ENCODE measurements at places on chromosomes 3 and 15.

- no peak for DNase-seq
Observed at GRCh38 chr15:78855746-78856145, 16.9 kb upstream of the MORF4L1 start.

DNA sequence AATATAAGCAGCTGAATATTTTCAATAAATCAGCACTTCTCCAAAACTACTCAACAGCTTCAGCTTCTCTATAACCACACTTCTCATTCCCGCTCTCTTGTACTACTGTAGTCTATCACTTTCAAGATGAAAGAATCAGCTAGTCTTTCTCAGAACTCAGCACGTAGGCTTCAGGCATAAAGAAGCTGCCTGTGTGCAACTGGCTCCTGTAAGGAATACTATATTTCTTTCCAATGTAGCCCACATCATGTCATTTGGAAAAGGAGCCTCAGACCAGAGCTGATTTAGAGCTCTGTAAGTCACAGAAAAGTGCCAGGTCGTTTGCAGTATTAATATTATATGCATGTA lies 62.3 kb downstream of the FMN1 start:
- no peak for DNase-seq

- DNase-seq = no peak
Observed at GRCh38 chr15:88255484-88256278, 858 bp downstream of the NTRK3 start.

- DNase-seq = no peak
Observed at GRCh38 chr3:185934174-185934557, 3.6 kb downstream of the TRA2B start.

DNA sequence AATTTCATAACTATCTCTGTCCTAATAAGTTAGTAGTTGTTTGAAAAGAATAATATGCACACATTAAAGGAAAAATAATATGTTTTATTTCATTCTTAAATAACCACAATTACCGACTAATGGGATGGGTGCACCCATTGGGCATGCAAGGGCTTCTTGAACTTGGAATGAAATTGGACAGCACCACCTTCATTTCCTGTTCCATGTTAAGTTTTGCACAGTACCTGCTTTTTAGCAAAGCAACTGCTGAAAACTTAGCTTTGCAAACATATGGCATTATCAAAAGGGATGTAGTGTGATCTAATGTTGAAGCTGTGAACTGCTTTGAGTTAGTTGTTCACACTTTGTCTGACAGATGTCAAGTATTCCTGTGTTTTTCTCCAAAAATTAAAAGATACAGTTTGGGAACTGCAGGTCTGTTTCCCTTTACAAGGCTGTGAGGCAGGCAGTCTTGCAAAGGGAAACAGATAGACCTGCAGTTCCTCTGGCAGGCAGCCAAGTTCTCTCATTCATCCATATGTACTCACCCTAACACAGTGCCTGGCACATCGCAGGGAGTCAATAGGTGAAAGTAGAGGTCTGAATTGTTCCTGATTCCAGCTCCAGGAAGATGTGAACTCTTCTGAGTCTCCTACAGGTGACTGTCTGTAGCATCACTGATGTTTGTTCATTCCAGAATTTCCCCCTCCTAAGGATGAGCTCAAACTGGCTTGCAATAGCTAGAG lies 64.3 kb upstream of the GOLGA8B start:
- no peak for DNase-seq

DNA sequence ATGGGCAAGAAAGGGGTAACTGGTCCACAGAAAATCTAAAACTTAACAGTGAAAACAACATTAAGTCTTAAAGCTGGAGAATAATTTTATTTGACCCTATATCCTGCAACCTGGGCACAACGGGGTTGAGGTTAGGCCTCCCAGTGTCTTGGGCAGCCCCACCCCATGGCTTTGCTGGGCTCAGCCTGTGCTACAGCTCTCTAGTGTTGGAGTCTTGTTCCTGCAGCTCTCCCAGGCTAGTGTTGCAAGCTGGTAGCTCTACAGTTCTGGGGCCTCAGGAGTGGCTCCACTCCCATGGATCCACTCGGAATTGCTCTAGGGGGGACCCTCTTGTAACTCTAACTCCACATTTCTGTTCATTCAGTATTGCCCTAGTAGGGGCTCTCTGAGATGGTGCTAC lies 24.9 kb upstream of the GNB4 start:
- no peak for DNase-seq

- no peak for DNase-seq
Observed at GRCh38 chr15:78977091-78977571, 32.3 kb upstream of the CTSH start.

GRCh38 chr3:126436826-126437717 lies 38.6 kb downstream of the ZXDC start:
- DNase-seq = no peak

GRCh38 chr15:68423359-68424296 lies 8.3 kb downstream of the ITGA11 start:
- no peak for DNase-seq

GRCh38 chr3:50242851-50243542 lies 7.0 kb downstream of the GNAI2 start:
- no peak for DNase-seq

- DNase-seq = no peak
Observed at GRCh38 chr3:52140000-52140399, 14.2 kb downstream of the POC1A start.

DNA sequence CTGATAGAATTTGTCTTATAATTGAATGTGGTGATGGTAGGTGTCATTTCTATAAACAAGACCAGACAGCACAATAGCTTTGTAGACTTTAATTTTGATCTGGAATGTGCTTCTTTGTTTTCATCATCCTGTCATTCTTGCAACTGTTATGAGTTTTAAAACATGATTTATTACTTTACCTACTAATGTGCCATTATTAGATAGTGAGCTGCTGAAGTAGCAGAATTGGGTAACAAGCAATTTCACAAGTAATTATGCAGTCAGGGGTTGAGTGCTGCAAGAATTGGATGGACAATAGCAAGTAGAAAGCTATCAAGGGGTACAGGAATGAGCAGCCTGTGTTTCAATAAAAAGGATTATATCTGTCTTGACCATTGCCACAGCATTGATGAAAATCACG lies 975.6 kb downstream of the ROBO1 start:
- no peak for DNase-seq

DNA sequence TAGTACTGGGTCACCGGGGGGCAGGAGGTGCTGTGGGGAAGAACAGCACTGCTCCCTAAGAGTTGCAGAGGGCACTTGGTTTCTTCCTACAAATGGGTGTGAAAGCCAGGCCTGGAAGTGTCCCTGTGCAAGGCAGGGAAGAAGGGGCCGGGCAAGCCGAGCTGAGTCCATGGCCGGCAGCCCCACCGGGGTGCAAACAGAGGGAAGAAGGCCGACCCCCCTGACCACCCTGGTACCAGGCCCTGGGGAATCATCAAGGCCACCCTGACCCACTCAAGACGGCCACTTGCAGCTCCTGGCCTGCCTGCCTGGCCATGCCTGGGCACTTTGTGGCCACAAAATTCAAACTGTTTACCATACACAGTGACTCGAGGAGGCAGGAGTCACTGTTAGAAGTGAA lies 8.7 kb upstream of the DNAJB8 start:
- no peak for DNase-seq
